ENCODE measurements at places on chromosomes 2 and 18.
A peak's percentile ranks its signal among the peaks of the same experiment; 100 is the strongest.

DNA sequence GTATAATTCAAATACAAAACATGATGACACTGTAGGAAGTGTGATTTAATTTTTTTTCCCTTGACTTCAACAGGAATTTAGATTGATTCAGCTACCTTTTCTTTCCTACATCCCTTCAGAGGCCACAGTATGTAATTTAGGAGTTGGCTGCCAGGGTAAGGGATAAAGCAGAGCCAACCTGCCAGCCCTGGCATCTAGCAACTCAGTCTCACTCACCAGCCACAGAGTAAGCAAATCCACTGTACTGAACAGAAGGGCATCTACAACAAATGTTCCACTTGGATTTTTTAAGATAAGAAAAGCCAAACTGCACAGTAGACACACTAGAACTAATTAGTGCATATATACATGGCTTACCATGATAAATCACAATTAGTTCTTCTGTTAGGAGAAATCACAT, 54.3 kb upstream of the PEX13 start:
- DNase-seq = no peak

DNA sequence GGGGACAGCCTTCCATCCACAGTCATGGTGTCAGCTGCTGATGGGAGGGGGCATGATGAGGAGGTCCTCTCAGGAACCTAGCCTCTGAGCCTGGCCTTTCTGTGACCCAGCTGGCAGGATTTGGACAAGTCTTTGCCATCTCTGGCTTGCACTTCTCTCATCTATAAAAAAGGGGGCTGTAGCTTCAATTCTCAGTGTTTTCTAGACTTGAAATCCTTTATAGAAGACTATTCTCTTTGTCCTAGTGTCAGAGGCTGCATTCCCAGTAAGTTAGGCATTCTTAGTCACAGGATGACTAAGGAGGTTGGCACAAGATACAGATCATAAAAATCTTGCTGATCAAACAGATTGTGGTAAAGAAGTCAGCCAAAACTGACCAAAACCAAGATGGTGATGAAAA, 958.5 kb downstream of the CNTNAP5 start:
- DNase-seq = no peak

GRCh38 chr2:69946351-69947324, 14.8 kb downstream of the ASPRV1 start:
- peak; percentile 39 for DNase-seq

DNA sequence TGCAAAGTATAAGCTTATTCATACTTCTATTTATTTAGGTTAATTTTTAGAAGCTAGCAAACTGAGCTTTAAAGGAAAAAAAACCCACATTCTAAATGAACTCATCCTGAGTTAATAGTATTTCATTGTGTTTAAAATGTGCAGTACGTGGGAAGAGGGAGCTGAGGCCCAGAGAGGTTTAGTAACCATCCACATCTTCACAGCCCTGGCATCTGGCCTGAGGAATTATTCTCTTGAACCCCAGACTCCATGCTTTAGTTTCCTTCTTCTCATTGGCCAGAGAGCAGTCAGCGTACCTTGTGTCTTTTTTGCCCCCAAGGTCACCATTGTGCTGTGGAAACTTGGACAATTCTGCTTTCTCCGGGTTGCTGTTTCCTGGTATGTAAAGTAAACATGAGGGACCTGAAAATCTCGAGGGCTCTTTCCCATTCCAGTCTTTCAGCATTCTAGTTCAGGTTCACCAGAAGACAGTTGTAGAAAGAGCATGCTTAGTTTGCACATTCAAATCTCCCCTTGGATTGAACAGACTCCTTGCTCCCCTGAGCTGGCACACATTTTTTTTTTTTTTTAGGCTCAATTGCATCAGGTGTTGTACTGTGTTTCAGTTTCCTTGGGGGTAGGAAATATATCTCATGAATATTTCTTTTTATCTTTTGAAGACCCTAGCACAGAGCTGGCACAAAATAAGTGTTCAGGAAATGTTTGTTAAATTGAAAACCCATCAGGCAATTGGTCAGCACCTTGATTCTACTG, 81.4 kb downstream of the MYCN start:
- no peak for DNase-seq

DNA sequence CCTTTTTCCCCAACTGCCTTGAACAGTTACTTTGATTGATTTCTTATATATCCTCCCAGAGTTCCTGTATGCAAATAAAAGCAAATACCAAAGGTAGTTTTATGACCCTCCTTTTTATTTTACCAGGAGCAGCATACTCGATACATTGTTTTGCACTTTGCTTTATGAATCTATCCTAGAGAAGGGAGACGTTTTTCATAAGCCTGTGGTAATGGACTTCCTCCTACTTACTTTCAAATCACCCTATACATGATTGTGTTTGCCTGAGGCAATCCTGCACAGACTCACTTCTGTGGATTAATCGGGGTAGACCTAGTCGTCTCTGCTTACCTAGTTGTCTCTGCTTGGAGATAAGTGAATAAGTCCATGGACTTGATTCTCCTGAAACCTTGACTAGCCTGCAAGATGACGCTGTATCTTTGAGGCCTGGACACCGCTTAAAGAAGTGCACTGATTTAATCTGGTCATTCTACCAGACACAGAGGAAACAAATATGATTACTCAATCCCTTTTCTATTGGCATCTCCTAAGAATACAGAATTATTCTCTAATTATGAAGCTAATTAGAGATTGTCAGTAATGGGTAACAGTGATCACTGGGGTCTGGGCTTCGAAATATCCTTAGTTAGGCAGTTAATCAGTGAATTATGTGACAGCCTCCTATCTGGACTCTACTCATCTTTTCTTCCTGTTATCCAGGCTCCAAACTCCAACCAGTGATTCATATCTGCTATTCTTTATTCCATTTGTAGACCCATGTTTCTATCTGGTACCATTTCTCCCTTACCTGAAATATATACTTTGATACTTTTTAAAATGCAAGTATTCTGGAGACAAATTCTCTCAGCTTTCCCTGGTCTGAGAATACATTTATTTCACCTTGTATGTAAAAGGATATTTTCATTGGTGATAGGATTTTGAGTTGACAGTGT, 447.4 kb upstream of the TRIB2 start:
- no peak for DNase-seq

GRCh38 chr2:46803547-46803878, 112.1 kb downstream of the MCFD2 start:
- DNase-seq = no peak

DNA sequence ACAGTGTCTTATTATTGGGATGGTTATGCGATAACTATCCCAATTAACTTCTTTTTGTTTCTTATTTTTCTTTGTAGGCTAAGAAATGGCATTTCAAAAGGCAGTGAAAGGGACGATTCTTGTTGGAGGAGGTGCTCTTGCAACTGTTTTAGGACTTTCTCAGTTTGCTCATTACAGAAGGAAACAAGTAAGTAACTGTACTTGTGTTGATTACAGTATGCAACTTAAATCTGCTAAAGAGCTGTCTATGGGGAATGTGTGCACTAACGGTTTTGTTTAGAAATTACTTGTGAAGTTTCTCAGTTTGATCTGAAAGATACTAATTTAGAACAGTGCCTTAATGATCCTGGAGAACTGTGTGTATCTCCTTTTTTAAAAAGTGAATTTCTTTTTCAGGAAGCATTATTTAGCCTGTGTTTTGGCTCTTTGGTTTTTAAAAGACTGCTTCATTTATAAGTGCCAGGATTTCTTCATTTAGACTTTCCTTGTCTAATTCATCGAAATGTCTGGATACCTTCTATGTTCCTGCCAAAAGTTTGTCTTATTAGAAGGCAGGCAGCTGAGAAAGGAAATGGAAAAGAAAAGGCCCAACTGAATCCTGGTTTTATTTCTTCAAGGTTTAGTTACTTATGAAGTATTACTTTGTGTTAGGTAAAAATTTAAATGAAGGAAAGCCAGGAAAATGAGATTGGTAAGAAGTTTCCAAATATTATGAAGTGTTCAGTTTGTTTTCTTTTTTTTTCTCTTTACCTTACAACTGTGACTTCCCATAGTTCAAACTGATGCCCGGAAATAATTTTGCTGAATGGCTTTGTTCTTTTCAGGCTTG, 40.1 kb downstream of the GPD2 start:
- DNase-seq = no peak

DNA sequence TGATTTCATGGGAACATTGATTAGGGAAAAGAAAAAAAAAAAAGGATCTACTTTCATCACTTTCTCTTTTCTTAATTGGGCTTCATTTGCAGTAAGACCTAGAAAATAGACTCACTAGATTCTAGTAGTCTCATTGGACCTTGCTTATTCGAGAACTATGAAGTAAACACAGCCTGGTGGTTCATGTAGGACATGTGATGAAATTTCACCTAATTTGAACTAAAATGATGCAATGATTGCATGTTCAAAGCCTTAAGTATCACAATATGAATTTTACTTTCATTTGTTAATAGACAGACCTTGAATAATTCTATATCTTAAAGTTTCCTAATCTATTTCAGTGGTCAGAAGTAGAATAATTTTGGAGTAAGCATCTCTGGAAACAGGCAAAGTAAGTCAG, 688.9 kb upstream of the NRXN1 start:
- no peak for DNase-seq

DNA sequence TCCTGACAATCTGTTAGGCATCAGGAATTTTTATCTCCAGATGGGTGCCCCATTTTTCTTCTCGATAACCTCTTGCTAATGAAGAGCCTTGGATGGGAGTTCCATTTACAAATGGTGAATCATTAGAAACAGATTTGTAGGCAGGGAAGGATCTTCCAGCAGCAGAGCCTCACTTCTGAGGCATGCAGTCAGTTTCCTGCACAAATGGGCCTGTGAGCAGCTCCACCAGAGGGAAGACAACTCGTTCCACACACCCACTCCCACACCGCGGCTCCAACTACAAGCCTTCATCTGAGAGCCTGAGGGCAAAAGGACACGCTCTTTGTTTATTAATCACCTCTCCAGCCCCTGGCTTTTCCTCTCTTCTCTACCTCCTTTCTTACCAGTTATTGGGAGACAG, 108.5 kb downstream of the CTAGE1 start:
- DNase-seq = no peak

- DNase-seq = peak; percentile 69
Observed at GRCh38 chr2:37671009-37671815, at the start of gene CDC42EP3. Gene CDC42EP3 (minus strand): TSS chr2:37671642. CDS start chr2:37646587, 25,055 bp downstream.

- no peak for DNase-seq
Observed at GRCh38 chr2:179172894-179173293, 91.7 kb downstream of the SESTD1 start.

DNA sequence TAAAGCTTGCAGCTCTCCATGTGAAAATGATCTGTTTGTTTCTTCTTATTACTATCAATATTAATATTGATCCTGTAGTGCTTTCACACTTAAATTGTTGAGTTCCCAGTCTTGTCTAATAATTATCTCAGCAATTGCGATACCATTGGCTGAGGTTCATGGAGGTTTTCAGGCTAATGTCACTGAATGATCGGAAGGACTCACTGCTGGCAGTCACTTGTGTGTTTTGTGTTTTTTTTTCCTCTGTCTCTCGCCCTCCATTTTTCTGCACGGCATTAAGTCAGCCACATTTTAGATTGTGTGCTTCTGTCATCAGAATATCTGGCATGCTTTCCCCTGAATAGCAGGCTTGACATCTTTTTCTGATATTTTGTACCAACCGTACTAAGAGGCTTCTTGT, 43.7 kb downstream of the AGAP1 start:
- no peak for DNase-seq

GRCh38 chr2:181814057-181814491, 77.5 kb upstream of the ITPRID2 start:
- DNase-seq = no peak

- DNase-seq = no peak
Observed at GRCh38 chr18:57846258-57846657, 43.1 kb upstream of the ATP8B1 start.

- DNase-seq = no peak
Observed at GRCh38 chr2:191544461-191545062, 133.4 kb upstream of the NABP1 start.

DNA sequence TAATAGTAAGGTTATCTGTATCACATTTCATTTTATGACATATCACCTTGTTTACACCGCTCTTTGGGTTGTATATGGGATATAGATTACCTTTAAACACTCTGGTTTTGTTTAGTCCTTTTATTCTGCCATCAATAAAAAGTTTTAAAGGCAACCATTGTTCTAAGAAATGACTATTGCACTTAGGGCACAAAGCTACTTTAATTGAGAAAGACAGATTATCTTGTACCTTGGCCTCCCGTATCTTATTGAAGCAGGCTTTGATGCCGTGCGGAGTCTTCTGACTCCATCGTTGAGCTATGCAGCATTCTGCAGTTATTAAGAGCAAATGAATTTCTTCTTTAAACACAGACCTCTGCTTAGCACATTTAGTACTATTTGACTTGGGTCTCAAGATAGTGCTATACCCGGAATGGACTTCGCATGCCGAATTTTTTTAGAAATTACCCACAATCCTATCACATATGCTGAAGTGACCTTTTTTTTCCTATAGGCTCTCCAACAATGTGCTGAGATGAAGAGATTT, 16.7 kb downstream of the PKDCC start:
- no peak for DNase-seq

GRCh38 chr18:11906926-11907874, 917 bp downstream of the MPPE1 start:
- no peak for DNase-seq

DNA sequence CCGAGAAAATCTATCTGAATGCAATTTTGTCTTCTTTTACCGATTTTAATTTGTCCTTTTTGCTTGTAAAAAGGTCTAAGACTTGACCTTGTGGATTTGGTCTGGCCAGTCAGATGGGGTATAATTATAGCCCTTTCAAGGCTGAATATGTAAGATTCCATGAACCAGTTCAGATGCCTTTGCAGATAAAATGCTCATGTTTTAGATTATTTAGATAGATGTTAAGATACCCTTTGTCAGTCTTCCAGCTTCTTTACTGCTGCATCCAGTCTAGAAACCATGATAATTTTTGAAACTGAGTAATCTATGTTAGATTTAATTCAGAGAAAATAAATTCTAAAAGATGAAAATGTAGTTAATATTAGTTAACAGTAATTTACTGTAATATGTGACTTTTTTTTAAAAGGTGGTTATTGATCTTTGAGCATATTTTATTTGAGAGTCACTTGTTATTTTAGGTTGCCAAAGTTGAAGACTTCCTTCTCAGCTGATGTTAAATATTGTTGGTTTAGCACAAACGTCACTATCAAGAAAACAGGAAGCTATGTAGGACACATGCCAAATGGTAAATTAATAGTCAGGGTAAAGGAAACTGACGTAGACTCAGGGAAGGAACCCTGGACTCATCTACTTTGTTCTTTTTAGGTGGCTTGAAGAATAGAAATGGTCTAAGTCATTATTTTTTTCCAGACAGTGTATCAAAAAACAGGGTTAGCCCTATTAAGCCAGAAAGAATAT, 29.8 kb downstream of the BABAM2 start:
- DNase-seq = no peak

DNA sequence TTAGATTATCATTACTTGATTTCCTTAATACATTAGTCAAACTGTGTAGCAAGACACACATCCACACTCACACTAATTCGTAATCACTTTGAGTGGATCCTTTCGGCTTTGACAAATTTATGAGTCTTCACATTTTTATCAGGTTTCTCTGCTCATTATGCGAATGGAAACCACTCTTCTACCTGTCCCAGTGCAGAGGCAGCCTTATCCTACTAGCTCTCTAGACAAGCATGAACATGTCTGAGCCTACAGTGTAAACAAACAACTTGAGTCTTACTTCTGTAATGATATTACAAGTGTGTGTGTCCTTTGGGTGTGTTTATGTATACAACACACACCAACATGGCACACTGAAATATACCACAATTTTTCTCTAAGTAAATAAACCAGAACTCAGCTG, 361.9 kb upstream of the CHST9 start:
- no peak for DNase-seq

GRCh38 chr18:55448420-55448819, 139.6 kb downstream of the TCF4 start:
- DNase-seq = no peak

GRCh38 chr18:57276829-57277228, 75.5 kb upstream of the ST8SIA3 start:
- DNase-seq = no peak
